ENCODE measurements at places on chromosomes 1 and 21.

DNA sequence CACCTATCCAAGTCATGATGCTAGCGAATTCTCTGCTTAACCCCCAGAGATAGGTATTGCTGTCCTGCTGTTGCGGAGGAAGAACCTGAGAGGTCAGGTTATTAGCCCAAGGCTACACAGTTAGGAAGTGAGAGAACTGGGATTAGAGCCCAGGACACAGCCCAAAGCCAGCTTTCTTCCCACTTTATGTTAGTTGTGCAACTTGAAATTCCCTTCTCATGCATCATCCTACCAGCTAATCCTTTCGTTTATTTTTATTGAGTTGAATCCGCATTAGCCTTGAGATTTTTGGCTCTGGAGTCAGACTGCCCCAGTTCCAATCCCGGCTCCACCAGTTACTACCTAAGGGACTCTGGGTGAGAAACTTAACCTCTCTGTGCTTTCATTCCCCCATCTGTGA, 65.4 kb downstream of the PLEKHA6 start:
- DNase-seq, result no peak

DNA sequence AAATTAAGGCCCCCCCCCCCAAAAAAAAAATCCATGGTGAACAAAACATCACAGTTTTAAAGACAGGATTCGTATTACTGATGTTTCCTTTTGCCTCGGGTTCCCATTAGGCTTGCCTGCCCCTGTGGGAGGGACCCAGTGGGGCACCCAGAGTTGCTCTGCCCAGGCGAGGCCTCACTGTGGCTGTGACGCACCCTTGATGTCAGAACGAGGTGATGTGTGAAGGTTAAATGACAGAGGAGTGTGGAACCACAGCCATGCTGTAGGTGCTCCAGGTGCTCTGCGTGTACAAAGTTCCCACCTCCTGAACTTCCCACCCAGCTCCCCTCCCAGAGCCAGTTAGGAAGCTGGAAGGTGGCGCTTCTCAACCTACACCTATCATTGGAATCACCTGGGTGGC, 37.9 kb downstream of the GRHL3 start:
- DNase-seq, result no peak

DNA sequence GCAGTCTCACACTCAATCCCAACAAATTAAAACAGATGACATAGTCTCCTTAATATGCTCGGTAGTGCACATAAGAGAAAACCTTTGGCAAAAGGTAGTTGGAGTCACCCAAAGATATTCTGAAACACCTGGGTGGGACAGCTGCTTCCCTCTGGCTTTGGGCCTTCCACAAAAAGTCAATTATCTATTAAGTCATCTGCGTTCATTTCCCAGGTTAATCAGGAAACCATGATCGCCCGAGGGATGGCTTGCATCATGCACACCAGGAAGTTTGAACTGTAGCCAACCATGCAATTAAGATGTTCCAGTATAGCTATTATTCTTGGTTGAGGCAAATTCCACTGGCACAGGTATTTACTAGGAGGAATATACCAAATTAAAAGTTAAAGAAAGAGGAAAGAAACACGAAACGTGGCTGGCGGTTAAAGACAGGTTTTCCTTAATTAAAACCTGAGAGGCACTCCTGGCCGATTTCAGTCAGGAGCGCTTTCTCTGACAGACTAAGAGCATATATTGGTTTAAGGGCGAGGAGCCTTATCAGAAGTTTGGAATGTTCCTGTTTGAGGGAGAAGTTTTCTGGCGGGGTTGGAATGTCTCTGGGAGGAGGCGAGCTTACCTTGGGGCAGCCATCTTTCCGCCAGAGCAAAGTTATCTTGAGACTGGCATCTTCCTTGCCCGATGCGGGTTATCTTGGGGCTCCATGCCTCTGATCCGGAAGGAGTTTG, 19.9 kb downstream of the CLDN17 start:
- no peak for DNase-seq

GRCh38 chr1:215888159-215888558, 321.1 kb downstream of the KCTD3 start:
- DNase-seq, result no peak

- no peak for DNase-seq
Measured at GRCh38 chr1:175871647-175872046, 128.3 kb upstream of the TNR start.

DNA sequence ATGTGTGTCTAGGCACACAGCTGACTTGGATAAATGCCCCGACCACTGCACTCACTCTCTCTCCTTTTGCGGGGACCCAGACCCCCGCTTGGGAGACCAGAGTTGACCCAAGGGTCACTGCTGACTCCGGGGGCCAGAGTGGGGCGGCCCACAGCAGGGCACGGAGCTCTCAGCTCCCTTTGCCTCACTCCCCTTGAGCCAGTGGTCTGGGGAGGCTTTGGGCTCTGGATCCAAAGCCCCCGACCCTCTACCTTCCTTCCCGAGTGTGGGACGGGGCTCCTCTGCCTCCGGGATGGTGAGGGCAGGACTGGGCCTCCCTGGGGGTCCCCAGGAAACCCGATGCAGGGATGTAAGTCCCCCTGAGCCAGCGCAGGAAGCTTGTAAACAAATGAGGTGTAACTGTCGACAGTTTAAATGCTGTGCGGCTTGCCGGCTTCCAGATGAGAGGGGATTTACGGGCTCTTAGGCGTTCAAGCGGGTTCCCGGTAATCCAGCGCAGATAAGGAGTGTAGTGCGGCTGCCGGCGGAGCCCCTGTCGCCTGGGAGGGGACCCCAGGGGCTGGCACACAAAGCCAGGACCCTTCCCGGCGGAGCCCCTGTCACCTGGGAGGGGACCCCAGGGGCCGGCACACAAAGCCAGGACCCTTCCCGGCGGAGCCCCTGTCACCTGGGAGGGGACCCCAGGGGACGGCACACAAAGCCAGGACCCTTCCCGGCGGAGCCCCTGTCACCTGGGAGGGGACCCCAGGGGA, 7.4 kb downstream of the ACTRT2 start:
- no peak for DNase-seq

Measured in stimulated activated CD4-positive, alpha-beta T cell treated with anti-CD3 and anti-CD28 coated beads, Interleukin-2, amount 100 ng/mL, for 4 hours (primary cell).